ENCODE measurements at places on chromosomes 3 and 15. TPM values are rescaled to one million over a fixed set of nuclear protein-coding genes. Genes with fewer than 3 reads are reported as not detected.

DNA sequence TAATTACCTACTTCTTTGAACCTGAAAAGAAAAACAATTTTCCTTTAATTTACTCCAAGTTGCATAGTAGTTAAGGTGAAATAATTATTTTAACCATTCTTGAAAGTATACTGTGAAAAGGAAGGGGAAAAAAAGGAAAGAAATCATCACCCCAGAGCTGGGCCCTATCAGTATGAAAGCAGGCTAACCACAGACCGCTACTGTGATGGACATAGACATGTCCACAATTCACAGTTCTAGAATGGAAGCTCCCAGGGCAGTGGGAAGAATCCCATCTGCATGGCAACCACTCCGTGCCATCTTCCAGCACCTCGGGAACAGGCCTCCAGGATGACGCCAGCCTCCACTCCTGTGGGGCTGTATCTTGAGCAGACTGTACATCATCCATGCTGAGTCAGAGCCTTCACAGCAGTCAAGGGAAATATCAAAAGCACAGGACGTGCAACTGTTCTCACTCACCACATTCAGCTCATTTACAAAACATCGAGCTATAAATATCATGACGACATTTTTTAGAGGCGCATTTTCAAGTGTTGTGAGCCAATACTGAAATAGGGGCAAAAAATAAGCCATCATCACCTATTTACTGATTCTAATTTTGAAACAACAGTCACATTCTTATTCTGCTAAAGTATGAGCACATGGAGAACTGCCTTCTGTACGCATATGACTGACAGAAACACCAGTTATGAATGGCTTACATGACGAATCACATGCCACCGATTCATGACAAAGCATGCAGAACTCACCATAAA is 119.7 kb downstream of the SNRK start:
- no peak for DNase-seq

DNA sequence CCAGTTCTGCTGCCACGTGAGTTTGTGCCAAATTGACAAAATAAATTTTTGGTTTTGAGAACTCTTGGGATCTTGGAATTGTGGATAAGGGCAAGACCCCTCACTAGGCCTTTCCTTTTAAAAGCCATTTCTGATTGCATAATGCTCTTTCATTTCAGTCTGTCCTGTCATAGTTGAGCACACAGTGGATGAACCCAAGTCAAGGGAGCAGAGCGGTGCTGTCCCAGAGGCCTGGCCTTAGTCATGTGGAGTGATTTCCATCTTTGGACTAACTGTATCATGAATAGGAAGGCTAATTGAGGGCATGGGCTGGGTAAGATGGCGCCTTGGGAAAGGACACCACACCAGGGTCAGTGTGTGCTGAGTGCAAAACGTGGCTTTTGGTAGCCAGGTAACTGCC is 304.0 kb downstream of the UACA start:
- no peak for DNase-seq

DNA sequence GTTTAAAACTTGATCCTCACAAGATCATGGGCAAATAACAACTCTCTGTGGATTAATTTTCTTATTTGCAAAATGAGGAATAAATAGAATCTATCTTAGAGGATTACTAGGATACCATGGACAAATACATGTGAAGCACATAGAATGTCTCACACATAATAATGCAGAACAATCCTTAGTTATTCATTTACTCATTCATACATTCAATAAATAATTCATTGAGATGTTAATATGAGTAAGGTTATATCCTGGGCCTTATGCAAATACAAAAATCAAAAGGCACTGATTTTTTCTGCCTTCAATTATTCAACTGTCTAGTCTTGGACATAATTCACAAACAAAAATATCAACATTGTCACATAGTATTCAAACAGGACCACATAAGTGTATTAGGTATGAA is 654.1 kb downstream of the MECOM start:
- DNase-seq: no peak

- DNase-seq: no peak
Observed at GRCh38 chr3:120072867-120073525, 21.3 kb downstream of the GSK3B start.

GRCh38 chr3:132563420-132564069 is 33.5 kb upstream of the ACKR4 start:
- DNase-seq: no peak

GRCh38 chr3:72244396-72244795 is 459.4 kb upstream of the PROK2 start:
- no peak for DNase-seq

DNA sequence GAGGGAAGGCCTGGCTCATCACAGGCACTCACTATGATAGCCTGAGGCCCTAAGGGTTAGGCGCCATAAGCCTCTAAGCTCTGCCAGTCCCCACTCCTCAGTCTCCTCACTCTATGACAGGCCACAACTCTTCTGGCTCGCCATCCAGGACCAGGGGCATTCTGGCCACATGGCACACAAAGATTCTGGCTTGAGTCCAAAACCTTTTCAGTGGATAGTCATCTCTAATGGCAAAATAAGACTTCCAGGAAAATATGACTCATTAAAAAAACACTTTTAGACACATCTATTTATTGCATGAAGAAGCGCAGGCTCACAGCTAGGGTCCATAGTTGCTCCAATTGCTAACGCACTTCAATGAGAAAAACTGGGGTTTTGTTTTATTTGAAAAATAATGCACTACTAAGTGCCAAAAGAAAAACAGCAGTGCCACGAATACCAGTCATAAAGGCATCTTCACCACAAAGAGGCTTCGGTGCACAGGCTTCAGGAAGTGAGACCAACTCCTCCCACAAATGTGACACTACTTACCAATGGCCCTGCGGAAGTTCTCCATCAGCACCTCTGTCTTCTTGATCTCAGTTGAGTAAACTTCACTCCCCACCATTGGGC is 11.1 kb downstream of the RUVBL1 start:
- no peak for DNase-seq

DNA sequence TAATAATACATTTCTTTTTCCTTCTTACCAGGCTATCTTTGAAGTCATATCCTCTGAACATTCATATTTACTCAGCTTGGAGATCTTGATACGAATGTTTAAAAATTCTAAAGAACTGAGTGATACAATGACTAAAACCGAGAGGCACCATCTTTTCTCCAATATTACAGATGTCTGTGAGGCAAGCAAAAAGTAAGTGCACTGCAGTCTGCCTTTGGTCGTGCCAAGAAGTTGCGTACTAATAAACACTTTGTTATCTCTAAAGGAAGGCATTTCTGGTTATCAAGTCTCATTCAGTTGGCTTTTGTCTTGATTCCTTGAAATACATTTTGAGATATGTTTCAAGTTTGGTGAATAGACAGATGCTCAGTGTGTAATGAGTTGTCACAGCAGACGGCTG is 31.6 kb downstream of the ARHGEF26 start:
- no peak for DNase-seq

- no peak for DNase-seq
Observed at GRCh38 chr3:196124608-196125007, 42.7 kb upstream of the TFRC start.

DNA sequence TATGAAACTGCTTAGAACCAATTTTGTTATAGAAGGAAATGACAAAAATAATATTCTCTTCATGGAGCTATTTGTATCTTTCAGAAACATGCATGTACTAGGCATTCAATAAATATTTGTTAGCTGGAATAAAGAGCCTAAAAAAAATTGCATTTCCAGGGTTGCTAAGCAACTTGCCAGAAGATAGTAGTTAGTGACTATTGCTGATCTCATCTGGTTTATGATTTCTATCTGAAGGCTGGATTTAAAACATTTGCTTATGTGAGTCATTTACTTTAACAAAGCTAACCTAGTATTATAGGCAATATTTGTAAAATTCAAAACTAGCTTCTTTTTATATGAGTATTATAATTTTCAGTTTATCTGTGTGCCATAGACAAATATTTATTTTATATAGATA is 78.3 kb downstream of the NAALADL2 start:
- DNase-seq: no peak

- DNase-seq: no peak
Observed at GRCh38 chr15:99734575-99734974, 1.3 kb upstream of the LYSMD4 start.

- DNase-seq: no peak
Observed at GRCh38 chr15:92714077-92714476, 58.5 kb upstream of the FAM174B start.

DNA sequence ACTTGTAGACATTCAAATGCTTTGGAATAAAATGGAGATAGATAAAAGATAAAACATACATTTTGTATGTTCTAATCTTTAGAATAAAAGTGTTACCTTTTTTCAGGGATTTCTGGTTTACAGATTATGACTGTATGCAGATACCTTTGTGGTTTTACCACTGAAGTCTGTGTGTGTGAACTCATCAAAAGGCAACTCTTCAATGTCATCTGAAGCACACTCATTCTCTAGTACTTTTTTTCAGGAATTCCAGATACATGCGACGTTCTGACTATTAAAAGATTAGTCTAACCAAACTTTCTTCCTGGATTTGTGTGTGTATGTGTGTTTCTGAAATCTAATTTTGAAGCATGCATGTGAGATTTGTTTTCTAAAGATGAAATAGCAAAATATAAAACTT is 188.6 kb downstream of the NLGN1 start:
- DNase-seq: no peak

GRCh38 chr15:92454555-92455105 is 60.9 kb downstream of the ST8SIA2 start:
- no peak for DNase-seq

- DNase-seq: no peak
Observed at GRCh38 chr3:129052675-129053074, 7.9 kb upstream of the GP9 start.

- DNase-seq: no peak
Observed at GRCh38 chr15:94587113-94587512, 355.8 kb downstream of the MCTP2 start.

GRCh38 chr15:66784174-66784573 is 82.1 kb downstream of the SMAD6 start:
- no peak for DNase-seq

- DNase-seq: no peak
Observed at GRCh38 chr15:90535254-90535653, 5.5 kb downstream of the CRTC3 start.

DNA sequence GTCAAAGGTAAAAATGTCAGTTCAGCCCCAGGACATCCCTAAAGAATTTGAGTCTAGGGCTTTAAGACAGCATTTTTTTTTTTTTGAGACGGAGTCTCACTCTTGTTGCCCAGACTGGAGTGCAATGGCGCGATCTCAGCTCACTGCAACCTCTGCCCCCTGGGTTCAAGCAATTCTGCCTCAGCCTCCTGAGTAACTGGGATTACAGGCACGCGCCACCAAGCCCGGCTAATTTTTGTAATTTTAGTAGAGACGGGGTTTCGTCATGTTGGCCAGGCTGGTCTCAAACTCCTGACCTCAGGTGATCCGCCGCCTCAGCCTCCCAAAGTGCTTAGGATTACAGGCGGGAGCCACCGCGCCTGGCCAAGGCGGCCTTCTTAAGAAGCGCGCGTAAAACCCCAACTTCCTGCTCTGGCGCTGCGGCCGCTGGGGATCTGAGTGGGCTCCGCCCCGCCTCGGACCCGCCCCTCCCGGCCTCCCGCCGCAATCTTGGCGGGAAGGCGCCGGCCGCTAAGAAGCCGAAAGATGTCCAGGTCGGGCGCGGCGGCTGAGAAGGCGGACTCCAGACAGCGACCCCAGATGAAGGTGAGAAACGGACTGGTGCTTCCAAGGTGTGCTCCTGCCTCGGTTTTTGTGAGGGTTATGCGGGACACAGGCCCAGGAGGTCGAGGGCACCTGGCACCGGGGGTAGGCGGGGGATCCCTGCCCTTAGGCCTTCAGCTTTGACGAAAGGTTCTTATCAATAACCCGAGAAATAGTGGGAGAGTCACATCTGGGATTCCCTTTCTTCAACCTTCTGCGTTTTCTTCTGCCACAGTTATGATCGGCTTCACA is at the start of gene WDR76:
TSS of gene WDR76 (plus strand) at position 495 of the 834 bp plus-strand sequence. CDS start at position 526, 31 bp downstream.
- DNase-seq: peak; percentile 54

DNA sequence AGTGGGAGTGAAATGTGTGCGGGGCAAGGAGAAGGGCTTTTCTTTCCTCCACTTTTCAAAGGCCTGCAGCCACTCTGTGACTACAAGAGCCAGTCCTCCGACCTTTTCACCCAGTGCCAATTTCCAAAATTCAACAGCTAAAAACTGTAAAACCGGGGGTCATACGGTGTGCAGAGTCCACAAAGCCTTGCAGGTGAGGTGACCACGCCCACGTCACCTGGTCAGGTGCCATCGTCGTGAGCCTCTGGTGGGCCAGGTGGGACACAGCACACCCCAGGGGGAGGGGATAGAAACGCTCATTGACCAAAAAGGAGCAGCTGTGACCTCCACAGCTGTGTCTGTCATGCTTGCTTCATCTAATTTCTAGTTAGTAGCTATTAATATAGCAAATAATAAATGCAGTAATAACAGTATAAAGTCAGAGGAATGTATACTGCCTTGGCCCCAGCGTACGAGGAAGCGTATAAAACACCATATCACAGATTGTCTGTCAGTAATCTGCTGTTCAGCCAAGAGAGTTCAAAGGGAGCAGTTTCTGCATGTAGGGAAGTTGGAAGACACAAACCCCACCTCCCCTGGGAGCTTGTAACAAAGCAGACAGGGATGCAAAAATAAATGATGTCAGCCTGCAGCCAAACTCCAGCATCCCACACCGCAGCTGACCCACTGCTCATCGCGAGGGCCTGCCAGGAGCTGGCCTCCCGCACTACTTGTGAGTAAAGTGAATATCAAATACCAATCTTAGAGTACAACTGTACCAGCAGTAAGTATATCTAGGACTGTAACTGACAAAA is 86.7 kb downstream of the VGLL4 start:
- DNase-seq: no peak

GRCh38 chr3:46110701-46111493 is 83.6 kb upstream of the XCR1 start:
- DNase-seq: no peak

DNA sequence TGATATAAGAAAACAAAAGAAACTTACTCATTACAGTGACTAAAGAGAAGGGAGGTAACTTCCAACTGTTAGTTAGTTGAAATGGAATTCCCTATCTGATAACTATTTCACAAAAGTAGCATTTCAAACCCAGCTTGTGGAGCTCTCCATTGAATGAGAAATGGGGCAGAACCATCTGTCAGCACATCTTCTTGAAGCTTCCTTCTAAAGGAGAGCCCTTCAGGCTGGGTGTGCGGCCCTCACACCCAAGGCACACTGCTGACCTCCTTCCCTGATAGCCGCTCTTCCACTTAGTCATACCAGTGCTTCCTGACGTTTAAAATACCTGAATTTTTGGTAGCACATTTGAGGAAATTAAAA is 28.1 kb upstream of the VEPH1 start:
- no peak for DNase-seq

- DNase-seq: no peak
Observed at GRCh38 chr15:90414408-90415028, 26.5 kb downstream of the IQGAP1 start.

GRCh38 chr3:134485075-134485717 is 589 bp downstream of the ANAPC13 start:
- DNase-seq: peak; percentile 80

CFAP91 gene
- 2.3 TPM for total RNA-seq

NANOGP8 gene
- total RNA-seq: 0.65 TPM

GNL3 gene
- 371 TPM for total RNA-seq

AVEN gene
- 13.9 TPM for total RNA-seq

GPR156 gene
- total RNA-seq: 0.75 TPM

IFRD2 gene
- 67.6 TPM for total RNA-seq

P4HTM gene
- 43.1 TPM for total RNA-seq

CHDH gene
- 2.6 TPM for total RNA-seq

SKOR1 gene
- total RNA-seq: 0.24 TPM

APOD gene
- total RNA-seq: 1,161 TPM

PML gene
- total RNA-seq: 69.1 TPM

PRICKLE2 gene
- total RNA-seq: 74.6 TPM

CD96 gene
- total RNA-seq: 5.0 TPM

SLC51B gene
- not detected for total RNA-seq

PAK6 gene
- not detected for total RNA-seq

SERINC4 gene
- total RNA-seq: not detected

DNAH1 gene
- total RNA-seq: 24.9 TPM

CBLB gene
- total RNA-seq: 205 TPM

Measured in omental fat pad (tissue), 4 donors.